ENCODE measurements at places on chromosomes 5 and 9.

- no peaks in the 10 kb centered on the region for H3K27me3 ChIP-seq
- no peak overlapping the region for H3K4me3 ChIP-seq
- no peaks in the 10 kb centered on the region for H3K4me1 ChIP-seq
Observed at GRCh38 chr5:50300878-50301277, 140.2 kb downstream of the EMB start.

GRCh38 chr9:16515207-16515606 is 355.3 kb downstream of the BNC2 start:
- no peak for DNase-seq
- no peak overlapping the region for H3K27ac ChIP-seq
- no peaks in the 10 kb centered on the region for H3K36me3 ChIP-seq

DNA sequence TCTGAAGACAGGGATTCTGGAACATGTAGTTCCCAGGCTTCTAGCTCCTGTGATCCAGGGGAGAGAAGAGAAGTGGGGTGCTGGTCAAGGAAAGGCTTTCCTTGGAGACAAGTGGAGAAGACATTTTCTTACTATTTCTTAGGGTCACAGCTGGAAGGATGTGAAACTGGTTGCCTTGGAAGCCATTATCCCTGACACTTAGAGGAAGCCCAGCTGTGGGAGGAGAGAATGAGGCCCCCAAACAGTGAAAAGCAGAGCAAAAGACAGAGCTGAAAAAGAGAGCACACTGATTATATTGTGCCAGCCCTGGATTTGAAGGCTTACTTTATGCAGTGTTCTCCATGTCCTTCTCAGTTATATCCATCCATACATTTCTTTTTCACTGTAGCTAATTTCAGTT is 17.5 kb upstream of the SHB start:
- no peak overlapping the region for H3K4me3 ChIP-seq
- H3K4me1 ChIP-seq: peaks cover 2% of the 10 kb centered on the region
- H3K36me3 ChIP-seq: no peaks in the 10 kb centered on the region
- H3K27me3 ChIP-seq: no peaks in the 10 kb centered on the region
- no peak for DNase-seq

DNA sequence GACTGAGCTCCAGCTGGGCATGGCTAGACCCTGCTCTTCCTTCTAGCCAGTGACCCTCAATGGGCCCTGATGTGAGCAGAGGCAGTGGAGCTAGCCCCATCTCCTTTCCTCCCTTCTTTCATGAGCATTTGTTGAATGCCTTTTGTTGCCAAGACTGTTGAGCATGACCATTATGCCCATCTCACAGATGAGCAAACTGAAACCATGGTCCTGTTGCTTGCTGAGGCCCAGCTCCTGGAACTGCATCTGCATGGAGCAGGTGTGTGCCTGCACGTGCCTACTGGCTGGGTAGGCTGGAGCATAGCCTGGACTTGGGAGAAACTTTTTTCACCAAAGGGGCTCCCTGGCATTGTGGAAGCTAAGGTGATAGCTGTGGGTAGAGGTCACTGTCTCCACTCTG is 3.0 kb upstream of the WNK2 start:
- no peak for DNase-seq
- H3K36me3 ChIP-seq: no peaks in the 10 kb centered on the region
- no peak overlapping the region for H3K4me3 ChIP-seq
- peaks cover 2% of the 10 kb centered on the region for H3K4me1 ChIP-seq
- peaks cover 8% of the 10 kb centered on the region for H3K27me3 ChIP-seq

- H3K4me1 ChIP-seq: no peaks in the 10 kb centered on the region
- no peak overlapping the region for H3K4me3 ChIP-seq
- peaks cover 10% of the 10 kb centered on the region for H3K27me3 ChIP-seq
- DNase-seq: no peak
- H3K36me3 ChIP-seq: no peaks in the 10 kb centered on the region
- no peak overlapping the region for H3K27ac ChIP-seq
Observed at GRCh38 chr9:115883467-115884329, 269.9 kb upstream of the PAPPA start.

DNA sequence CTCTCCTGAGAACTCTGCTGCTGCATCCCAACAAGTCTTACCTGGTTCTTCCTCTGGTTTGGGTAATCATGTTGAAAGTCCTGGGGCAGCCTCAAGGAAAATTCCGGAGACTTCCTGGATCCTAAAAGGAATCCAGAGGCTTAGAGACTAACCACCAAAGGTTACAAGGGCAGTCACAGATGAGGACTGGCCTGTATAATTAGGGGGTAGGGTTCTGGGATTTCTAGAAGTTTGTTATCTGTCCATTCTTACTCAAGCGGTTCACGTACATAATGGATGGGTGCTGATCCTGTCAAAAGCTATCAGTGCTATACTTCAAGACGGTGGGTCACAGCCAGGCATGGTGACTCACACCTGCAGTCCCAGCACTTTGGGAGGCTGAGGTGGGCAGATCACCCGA is 51.4 kb upstream of the EPB41L4B start:
- H3K4me3 ChIP-seq: no peak overlapping the region
- no peak overlapping the region for H3K27ac ChIP-seq
- H3K36me3 ChIP-seq: no peaks in the 10 kb centered on the region
- no peak for DNase-seq
- H3K27me3 ChIP-seq: peaks cover 1% of the 10 kb centered on the region

DNA sequence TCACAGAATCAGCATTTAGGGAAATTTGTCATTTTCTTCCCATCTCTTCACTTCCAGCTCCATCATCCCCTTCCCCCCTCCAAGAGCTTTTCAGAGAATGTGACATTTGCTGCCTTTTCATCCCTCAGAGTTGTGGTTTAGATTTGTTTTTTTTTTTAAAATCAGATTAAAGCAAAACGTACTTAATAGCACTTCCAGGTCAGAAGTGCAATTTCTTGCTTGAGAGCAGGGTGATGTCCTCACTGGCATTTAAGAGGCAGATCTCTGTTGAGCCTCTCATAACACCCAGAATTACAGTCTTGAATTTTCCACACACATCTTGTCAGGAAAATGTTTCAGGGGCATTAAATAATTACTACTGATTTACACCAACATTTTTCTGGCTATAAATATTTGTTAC is 236.8 kb upstream of the VLDLR start:
- H3K36me3 ChIP-seq: no peaks in the 10 kb centered on the region
- no peak overlapping the region for H3K4me3 ChIP-seq
- H3K4me1 ChIP-seq: no peaks in the 10 kb centered on the region
- H3K27me3 ChIP-seq: peaks cover 30% of the 10 kb centered on the region

DNA sequence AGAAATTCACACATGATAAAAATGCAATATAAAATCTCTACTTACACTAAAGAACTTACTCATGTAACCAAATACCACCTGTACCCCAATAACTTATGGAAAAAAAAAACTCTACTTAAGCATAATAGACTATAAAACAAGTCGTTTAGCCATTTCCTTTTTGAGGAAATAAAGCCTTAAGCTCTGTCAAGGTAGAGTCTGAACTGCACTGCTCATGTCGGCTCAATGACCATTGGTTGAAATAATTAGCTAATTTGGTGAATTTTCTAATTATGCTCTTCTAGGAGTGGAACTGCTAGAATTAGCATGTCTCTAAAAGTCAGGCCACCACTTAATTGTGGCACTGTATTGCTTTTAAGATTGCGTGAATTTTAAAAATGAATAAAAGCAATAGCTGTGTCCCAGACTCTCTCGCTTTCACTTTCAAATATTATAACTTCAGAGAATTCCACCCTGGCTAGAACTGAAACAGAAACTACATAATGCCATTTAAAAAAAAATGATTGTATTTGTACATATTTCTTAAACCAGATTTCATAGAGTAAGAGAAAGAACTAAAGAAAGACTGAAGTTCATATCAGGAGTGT is 113.0 kb upstream of the PCA3 start:
- H3K27me3 ChIP-seq: no peaks in the 10 kb centered on the region
- H3K27ac ChIP-seq: peak overlapping the region; percentile 46
- no peaks in the 10 kb centered on the region for H3K36me3 ChIP-seq
- DNase-seq: no peak

- no peak overlapping the region for H3K27ac ChIP-seq
- peaks cover 3% of the 10 kb centered on the region for H3K36me3 ChIP-seq
- H3K4me1 ChIP-seq: no peaks in the 10 kb centered on the region
- H3K27me3 ChIP-seq: no peaks in the 10 kb centered on the region
Observed at GRCh38 chr9:14021871-14022525, 291.9 kb downstream of the NFIB start.

DNA sequence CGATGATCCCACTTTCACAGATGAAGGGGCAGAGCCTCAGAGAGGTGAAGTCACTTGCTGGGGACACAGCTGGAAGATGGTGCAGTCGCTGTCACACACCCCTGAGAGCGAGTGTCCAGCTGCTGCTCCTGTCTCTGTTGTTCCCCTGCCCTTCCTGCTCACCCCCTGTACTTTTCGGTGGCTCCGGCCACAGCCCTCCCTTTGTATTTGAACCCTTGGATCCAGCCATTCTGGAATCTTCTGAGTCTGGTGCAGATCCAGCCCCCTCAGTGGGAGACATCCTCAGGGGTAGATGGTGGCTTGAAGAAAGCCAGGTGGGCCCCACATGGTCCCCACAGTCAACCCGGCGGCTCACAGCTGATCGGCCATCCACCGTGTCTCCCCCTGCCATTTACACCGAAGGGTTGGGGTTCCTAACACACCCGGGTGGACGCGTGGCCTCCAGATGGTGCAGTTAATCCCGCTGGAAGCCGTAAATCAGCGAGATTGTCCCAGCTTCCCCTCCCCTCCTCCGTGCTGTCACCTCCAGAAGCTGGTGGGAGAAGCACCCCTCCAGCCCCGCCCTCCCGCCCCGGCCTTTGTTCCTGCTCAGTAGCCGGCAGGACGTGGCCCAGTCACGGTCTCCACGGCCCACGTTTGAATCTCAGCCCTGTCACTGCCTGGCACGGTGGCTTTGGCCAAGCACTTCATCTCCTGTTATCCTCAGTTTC is 204.8 kb downstream of the C9orf50 start:
- DNase-seq: no peak
- no peaks in the 10 kb centered on the region for H3K27me3 ChIP-seq
- no peak overlapping the region for H3K4me3 ChIP-seq

GRCh38 chr5:151298063-151298855 is 5.3 kb downstream of the SLC36A3 start:
- no peaks in the 10 kb centered on the region for H3K4me1 ChIP-seq
- no peak overlapping the region for H3K4me3 ChIP-seq

GRCh38 chr5:147098233-147098790 is 136.5 kb upstream of the STK32A start:
- no peak overlapping the region for H3K27ac ChIP-seq
- peaks cover 7% of the 10 kb centered on the region for H3K27me3 ChIP-seq
- no peaks in the 10 kb centered on the region for H3K4me1 ChIP-seq
- no peak overlapping the region for H3K4me3 ChIP-seq

GRCh38 chr9:80946496-80947170 is 742.7 kb downstream of the TLE1 start:
- H3K4me3 ChIP-seq: no peak overlapping the region
- DNase-seq: no peak
- H3K36me3 ChIP-seq: no peaks in the 10 kb centered on the region
- H3K4me1 ChIP-seq: no peaks in the 10 kb centered on the region
- H3K27ac ChIP-seq: no peak overlapping the region
- no peaks in the 10 kb centered on the region for H3K27me3 ChIP-seq

DNA sequence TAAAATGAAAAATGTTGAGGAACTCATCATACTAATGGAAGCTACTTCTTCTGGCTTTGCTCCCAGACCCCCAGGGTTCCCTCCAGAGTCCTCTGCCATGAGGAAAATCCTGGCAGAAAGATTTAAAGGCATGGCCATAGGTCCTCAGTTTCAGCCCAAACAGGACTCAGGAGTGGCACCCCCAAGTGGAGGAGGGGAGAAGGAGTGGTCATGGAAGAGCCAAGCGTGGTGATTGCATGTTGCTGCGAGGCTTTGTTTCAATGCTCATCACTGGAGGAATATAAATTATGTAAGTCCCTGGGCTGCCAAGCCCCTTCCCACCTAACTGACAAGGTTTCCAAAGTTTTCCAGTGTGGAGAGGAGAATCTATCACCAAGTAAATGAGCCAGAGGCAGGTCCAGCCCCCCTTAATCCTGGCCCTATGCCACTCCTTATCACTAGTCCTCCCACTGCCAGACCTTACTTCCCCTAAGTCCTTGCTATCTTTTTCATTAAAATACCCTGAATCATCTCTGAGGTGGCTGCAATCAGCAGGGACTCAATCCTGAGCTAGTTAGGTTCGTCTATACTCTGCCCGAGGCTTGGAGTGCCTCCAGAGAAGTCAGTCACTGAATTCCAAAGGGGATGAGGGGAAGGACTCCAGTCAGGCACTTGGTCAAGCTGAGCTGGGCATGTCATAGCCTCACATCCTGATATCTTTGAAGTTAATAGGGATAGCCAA is 70.7 kb upstream of the TAF1L start:
- H3K4me3 ChIP-seq: no peak overlapping the region
- no peak overlapping the region for H3K27ac ChIP-seq
- no peaks in the 10 kb centered on the region for H3K4me1 ChIP-seq
- H3K27me3 ChIP-seq: peaks cover 5% of the 10 kb centered on the region
- DNase-seq: no peak

DNA sequence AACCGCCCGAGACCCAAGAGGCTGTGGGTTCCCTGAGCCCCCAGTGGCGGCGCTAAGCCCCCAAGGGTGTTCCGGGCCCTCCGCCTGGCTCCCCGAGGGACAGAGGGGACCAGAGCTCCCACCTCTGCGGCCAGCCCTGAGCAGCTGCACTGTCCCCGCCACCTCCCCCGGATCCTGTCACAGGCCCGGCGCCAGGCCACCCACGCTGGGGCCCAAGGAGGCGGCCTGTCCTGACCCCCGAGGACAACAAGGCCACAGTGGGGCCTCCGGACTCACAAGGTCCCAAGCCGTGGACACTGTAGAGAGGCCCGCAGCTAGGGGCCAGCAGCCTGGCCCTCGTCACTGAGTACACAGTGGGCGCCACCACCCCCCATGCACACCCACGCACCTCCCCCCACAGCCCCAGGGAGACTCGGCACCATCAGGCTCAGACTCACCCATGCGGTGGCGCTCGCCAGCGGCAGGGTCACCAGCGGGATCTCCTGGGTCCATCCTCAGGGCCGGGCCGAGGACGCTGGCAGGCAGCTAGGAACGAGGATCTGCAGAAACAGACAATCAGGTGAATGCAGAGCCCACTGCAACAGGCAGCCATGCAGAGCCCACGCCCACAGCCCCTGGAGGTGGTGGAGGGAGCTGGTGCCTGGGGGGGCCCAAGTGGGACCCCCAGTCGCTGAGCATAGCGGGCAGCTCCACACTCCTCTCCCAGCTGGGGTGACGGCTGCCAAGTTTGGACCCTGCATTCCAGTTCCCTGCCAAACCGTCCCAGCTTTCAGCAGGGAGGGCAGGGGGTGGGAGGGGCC is 27.9 kb downstream of the EXD3 start:
- no peaks in the 10 kb centered on the region for H3K36me3 ChIP-seq
- no peak overlapping the region for H3K4me3 ChIP-seq
- no peak for DNase-seq

DNA sequence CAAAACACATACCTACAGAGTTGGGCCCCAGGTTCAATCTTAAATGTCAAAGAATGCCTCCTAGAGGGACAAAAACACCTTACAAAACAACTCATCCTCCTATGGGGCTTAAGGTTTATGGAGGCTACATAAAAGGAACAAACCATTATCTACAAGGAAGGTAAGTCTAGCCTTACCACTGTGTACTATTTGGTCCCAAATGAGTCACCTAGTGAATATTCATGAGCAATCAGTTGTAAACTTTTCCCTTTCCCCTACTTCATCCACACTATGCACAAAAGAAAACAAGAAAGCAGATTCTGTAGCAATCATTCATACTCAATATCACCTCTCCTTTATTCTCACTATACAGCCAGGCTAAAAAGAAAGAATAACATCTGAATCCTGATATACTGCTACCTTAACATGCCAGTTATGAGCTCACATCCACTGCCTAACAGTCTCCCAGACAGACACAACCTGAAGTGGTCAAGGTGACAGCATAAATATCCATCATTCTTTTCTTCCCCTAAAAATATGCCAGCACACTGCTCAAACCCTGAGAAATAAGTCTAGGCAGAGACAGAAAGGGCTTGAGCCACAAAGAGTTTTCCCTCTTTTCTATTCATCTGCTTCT is 6.2 kb downstream of the OXCT1 start:
- no peak for DNase-seq
- peak overlapping the region; percentile 29 for H3K27ac ChIP-seq
- peaks cover 8% of the 10 kb centered on the region for H3K36me3 ChIP-seq
- H3K4me1 ChIP-seq: peaks cover 49% of the 10 kb centered on the region
- H3K27me3 ChIP-seq: no peaks in the 10 kb centered on the region
- no peak overlapping the region for H3K4me3 ChIP-seq

All from naive thymus-derived CD8-positive, alpha-beta T cell (primary cell).